ENCODE measurements at places on chromosomes 13 and 19.

DNA sequence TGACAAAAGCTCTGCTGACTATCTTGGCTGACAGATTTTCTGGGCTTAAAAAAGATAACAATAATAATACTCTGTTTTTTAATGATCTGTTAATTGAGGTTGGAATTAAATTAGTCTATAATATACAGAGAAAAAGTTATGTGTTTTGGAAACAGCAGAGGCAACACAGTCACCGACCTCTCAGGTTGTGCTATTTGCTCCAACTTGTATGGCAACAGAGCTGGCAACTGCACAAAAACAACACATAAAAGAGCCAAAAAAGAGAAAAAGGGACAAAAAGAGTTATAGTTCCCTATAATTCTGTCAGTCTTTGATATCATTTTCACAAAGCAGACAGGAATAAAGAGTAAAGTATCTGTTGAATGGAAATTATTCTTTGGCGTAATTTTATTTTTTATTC, 102.3 kb upstream of the POSTN start:
- DNase-seq: no peak

- DNase-seq: no peak
These were observed 49.9 kb upstream of the UBAC2 start for GRCh38 chr13:99150575-99151361.

DNA sequence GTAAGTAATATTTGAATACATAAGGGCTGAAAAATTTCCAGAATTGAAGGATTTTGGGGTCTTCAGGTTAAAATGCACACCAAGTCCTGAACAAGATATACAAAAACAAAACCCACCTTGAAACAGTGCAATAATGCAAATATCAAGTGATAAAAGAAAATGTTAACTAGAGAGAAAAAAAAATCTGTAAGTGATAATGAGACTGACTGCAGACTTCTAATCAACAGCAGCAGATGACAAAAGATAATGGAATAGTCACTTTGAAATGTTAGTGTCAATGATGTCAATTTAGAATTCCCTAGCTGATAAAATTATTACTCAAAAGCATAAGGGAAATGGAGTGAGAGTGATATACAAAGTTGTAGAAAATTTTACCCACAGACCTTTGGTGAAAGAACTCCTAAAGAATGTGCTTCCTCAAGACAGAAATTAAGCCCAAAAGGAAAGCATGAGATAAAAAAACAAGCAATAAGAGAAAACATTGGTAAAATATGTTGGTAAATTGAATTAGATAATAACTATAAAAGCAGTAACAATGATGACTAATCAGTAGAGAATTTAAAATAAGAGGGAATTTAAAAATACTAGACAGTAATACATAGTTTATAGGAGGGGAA, 12.4 kb upstream of the DGKH start:
- DNase-seq: no peak

GRCh38 chr19:3014135-3014534, 14.9 kb downstream of the TLE2 start:
- DNase-seq: no peak

- no peak for DNase-seq
These were observed 1.3 kb downstream of the CCDC8 start for GRCh38 chr19:46411925-46412649.

GRCh38 chr13:80137994-80138393, 202.9 kb downstream of the SPRY2 start:
- DNase-seq: no peak

GRCh38 chr13:30863796-30864195, 42.3 kb upstream of the MEDAG start:
- no peak for DNase-seq

Measured in anterior cingulate cortex (tissue), 58 donors.